ENCODE measurements at places on chromosomes 12 and 14.

DNA sequence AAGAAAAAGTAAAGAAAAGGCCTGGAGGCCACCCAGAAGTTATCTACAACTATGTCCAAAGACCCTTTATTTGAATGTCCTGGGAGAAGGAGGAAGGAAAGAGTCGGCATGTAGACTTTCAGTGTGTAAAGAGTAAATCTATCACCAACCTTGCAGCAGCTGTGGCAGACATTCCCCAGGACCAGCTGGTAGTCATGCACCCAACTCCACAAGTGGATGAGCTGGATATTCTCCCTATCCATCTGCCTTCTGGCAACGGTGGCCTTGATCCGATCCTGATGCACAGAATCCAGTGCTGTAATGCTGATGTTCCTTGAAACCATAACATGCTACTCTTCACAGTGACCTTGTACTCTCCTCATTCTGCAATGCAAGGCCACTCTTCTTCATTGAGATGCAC lies 27.3 kb downstream of the KRT76 start:
- no peak for DNase-seq

- no peak for DNase-seq
Measured at GRCh38 chr12:98646294-98647090, 1.4 kb downstream of the APAF1 start.

- no peak for DNase-seq
Measured at GRCh38 chr14:97198813-97199212, 401.6 kb downstream of the VRK1 start.

GRCh38 chr14:95651028-95651427 lies 35.2 kb upstream of the TCL1B start:
- DNase-seq, result no peak

DNA sequence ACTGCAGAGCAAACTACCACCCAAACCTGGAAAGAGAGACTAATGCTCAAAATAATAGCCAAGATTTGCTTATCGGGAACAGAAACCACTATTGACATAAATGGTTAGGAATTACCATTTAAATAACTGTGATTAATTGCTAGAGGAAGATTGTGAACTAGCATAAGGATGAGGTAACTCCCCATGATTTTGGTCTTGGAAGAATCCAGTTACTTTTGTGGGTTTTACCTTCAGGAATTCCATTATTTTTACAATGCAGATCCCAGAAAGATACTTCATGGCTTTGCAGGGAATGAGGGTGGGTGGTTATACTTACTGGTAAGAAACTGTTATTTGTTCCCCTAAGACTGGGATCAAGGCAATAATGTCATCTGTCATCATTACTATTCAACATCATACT lies 652.9 kb upstream of the FLRT2 start:
- no peak for DNase-seq

DNA sequence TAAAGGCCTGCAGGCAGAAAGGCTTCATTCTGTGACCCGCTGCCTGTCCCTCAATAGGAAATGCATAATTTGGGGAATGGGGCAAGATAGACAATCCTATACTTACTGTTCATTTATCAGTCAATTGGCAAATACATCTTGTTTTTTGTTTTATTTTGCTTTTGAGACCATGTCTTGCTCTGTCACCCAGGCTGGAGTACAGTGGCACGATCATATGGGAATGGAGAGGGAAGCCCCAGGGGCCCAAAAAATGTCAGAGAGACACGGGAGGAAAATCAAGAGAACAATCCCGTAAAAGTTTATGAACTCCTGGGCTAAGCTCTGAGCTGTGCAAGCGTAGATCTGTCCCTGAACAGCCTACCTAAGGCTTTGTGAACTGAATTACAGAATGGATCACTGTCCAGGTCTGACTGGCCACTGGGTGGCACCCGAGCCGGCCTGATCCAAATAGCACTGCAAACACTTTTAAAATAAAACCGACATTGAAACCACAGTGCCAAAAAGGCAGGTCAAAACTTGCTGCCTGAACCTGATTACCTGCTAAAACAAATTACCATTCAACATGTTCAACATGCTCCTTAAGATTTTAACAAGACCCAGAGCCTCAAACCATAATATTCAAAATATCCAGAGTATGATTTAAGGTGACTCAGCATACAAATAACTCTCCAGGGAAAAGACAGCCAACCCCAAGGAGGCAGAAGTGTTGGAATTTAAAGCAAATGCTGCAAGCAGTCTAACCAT lies 11.8 kb downstream of the COPS7A start:
- DNase-seq, result peak; percentile 35

DNA sequence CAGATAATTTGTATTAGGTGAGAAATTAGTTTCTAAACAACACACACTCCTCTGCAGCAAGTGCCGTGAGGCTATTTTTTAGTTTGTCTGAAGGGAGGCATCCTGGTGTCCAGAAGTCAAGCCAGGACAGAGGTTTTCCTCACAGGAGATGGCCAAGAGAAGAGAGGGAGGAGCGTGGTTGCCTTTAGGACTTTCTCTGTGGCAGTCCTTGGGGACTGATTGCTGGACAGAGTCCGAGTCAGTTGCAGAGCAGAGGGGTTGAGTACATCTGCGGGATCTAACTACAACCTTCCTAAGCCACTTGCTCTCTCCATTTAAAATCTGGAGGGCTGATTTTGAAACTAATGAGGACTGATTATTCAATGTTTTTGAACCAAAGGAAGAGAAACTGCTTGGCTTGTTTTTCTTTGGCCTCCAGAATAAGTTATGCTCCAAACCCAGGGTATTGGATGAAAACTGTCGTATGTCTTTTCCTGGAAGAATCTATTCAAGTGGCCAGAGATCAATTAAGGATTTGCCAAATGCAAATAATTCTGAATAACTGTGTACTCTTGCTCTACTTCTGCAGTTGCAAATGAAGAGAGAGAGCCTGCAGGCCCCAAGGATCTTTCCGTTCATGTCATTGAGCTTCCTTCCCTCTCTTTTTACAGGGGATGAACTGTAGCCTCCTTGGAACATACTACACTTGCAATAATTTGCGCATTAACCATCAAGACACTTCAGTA lies 1.2 kb downstream of the SLCO1C1 start:
- DNase-seq, result no peak

GRCh38 chr14:89033756-89034155 lies 209.3 kb downstream of the TTC8 start:
- DNase-seq, result peak; percentile 80

GRCh38 chr12:92921877-92922276 lies 7.2 kb downstream of the EEA1 start:
- DNase-seq, result no peak

DNA sequence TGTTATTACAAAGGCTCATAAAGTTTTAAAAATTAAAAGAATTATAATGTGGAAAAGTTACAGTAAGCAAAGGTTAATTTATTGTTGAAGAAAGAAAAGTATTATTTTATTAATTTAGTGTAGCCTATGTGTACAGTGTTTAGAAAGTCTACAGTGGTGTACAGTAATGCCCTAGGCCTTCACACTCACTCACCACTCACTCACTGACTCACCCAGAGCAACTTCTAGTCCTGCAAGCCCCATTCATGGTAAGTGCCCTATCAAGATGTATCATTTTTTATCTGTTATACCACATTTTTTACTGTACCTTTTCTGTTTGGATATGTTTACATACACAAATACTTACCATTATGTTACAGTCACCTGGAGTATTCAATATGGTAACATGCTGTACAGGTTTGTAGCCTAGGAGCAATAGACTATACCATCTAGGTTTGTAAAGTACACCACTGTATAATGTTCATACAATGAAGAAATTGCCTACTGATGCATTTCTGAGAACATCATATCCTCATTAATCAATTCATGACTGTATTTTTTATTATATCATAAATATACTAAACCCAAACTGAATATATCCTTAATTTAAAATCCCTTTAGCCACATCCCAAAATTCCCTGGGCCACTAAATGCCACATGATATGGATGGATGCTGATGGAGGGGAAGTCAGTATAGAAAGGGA lies 43.6 kb upstream of the NID2 start:
- DNase-seq, result no peak

DNA sequence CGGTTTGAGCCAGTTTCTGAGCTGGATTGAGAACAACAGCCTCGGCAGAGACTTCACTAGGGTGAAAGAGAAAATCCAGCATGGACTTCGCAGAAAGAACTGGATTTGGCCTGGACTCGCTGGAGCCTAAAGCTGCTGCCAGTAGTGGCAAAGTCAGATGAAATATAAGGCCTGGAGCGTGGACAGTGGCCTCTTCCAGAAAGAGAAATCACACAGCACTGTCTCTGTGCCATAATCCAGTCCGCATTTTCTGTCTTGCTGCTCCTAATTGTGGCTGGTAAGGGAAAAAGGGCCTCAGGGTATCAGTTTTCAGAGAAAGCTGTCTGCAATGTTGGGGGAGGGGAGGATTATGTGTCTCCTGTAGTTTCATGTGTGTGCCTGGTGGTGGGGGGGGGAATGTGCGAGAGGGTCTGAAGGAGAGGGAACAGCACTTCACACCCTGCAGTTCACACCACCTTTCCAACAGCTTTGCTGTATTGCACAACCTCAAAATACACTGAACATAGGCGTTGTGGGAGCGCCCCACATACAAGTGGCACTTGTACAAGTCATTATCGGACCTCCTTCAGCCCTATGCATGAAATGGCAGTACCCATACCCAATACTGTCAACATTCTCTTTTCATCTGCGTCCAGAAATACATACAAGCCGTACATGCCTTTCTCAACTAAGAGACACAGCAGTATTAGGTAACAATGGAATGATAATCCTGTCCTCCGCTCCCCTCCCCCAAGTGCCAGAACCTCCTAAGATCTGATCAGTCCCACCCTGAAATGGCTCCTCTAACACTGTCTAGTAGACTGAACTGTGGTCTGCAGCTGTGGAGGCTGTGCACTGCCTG lies 107.5 kb upstream of the ATF7IP start:
- peak; percentile 35 for DNase-seq

- DNase-seq, result no peak
Measured at GRCh38 chr14:52701223-52701622, 5.8 kb upstream of the PSMC6 start.

DNA sequence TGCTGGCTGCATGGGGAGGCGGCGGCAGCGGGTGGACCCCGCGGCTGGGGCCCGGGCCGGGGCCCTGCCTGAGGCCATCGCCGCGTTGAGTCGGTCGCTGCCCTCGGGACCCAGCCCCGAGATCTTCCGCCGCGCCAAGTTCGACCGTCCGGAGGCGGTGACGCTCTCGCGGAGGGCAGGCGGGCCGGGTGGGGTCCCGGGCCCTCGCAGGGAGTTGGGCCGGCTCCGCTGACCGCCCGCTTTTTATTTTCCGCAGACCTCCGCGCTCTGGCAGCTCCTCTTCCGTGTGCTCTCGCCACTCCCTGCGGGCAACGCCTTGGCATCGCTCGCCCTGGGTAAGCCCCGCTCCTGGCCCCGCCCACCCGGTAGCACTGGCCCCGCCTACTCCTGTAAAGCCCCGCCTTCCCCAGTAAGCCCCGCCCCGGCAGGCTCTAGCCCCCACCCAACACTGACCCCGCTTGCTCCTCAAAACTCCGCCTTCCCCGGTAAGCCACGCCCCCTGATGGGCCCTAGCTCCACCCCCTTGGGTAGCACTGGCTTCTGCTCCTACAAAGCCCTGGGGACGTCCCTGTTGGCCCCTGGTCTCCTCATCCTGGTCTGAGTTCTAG lies 424 bp downstream of the TEDC1 start:
- peak; percentile 54 for DNase-seq

DNA sequence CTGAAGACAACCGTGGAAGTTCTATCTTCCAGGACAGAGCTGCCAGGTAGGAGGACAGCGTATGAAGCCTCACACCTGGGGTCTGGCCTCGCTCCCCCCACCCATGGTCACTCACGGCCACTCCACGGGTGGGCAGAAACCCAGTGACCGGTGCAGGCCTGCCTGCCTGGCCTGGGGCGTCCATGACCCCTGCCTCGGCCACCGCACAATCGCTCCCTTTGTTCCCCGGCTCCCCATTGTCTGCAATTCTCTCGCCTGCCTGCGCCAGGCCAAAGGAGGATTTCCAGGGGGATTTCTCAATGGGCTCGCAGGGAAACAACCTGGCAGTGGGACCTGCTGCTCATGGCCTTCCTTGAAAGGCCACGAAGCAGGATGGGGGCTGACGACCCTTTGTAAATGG lies 22.6 kb downstream of the CCDC85C start:
- no peak for DNase-seq

- no peak for DNase-seq
Measured at GRCh38 chr12:19771858-19772257, 332.6 kb downstream of the AEBP2 start.

- DNase-seq, result peak; percentile 2
Measured at GRCh38 chr14:43898687-43899086, 608.4 kb downstream of the FSCB start.

DNA sequence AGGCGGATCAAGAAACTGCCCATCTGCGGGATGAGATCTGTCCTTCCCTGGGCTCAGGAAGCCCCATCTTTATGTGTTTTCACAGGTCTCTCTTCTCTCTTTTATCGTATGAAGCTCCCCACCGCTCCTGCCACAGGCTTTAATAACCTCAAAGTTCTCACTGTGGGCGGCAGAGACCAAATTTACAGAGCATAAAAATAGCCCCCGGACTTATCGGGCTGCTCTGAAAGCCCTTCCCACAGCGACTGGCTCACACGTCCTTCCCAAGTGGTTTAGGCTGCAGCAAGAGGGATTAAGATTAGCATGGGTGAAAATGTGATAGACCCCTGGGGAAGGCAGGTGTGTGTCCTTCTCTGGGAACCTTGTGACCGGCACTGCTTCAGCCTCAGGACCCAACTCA lies 47.8 kb downstream of the TESC start:
- DNase-seq, result no peak

- DNase-seq, result no peak
Measured at GRCh38 chr14:34810028-34810427, 65.1 kb downstream of the BAZ1A start.

- DNase-seq, result no peak
Measured at GRCh38 chr12:57743769-57744168, 1.1 kb upstream of the TSPAN31 start.

DNA sequence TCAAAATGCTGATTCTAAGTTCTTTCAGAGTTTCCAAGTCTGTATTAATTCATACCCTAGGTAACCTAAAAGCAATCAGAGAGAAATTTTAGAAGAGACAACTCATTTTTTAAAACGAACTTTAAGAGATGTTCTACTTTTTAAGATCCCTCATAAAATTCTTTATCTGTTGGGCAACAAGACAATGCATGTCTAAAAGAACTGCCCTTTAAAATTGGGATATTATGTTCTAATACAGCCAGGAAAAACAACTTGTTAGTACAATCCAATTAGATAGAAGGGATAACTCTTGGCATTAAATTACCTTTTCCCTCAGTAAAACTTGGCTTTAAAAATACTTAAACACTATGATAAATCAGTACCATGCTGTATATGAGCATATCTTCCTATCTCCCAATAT lies 15.6 kb downstream of the DICER1 start:
- DNase-seq, result no peak

GRCh38 chr12:112987561-112987960 lies 9.2 kb downstream of the OAS2 start:
- DNase-seq, result no peak

- no peak for DNase-seq
Measured at GRCh38 chr14:61145034-61145902, 135.9 kb downstream of the TMEM30B start.

Measured in COR-L47 (cell line).